ENCODE measurements at places on chromosomes 12 and 14.

DNA sequence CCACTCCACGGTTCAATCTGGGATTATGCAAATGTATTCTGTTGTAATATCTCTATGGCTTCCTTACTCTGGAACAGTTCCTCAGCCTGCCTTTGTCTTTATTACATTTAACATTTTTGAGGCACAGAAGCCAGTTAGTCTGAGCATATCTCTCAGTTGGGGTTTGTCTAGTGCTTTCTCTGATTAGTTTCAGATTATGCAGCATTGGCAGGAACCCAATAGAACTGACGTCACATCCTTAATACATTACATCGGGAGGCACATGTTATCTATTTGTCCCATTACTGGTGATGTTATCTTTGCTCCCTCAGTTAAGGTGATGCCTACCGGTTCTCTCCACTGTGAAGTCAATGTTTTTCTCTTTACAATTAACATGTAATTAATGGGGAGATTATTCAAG is 62.4 kb downstream of the PPM1A start:
- DNase-seq = no peak

GRCh38 chr14:35215110-35215813 is 76.9 kb upstream of the PSMA6 start:
- DNase-seq = peak; percentile 40

GRCh38 chr14:71647086-71647784 is 285.0 kb upstream of the RGS6 start:
- DNase-seq = no peak

DNA sequence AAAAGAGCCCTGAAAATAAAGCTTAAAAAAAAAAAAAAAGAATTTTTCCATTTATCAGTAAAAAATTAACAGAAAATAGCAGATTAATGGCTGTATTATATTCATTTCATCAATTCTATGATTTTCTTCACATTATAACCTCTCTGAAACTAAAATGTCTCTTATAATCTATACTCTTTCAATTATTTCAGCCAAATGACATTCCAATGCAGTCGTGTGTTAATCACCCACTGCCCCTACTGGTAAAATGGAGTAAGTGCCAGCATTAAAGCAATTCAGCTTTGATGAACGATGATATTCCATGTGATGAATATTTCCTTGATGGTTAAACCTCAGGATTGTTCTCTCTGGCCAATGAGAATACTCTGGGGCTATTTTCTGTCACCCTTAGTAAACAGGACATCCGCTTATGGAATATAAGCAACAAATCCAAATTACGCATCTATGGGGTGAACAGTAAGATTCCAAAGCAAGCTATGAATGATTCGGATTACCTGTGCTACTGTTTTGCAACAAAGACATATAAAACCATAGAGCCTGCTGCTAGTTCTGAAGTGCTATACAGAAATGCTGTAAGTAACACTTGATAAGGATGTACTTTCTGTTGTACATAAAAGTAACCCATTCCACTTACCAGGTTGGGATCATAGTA is 20.3 kb upstream of the SYCP3 start:
- peak; percentile 53 for DNase-seq

All from CD4-positive, alpha-beta T cell treated with Interleukin-12 subunit alpha and Interleukin-12 subunit beta, for 1 hour (primary cell).